ENCODE measurements at places on chromosomes 3 and 15.

DNA sequence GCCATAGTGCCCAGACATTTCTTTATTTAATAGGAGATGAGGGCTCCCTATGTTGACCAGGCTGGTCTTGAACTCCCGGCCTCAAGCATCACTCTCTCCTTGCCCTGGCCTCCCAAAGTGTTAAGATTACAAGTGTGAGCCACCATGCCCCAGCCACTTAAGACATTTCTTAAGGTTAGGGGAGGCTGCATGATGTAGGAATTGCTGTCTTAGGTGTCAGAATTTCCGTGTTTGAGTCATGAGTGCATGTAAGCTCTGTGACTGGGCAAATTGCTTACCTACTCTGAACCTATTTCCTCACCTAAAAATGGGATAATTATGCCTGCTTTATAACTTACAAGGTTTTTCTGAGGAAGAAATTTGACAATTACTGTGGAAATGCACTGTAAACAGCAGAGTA lies 34.2 kb upstream of the SIAH2 start:
- DNase-seq, result no peak

GRCh38 chr3:63192248-63192647 lies 85.9 kb upstream of the SYNPR start:
- DNase-seq, result no peak

- peak; percentile 31 for DNase-seq
Measured at GRCh38 chr15:50358845-50359244, 3.8 kb upstream of the GABPB1 start.

- DNase-seq, result no peak
Measured at GRCh38 chr15:82130248-82130647, 84.4 kb upstream of the MEX3B start.

- DNase-seq, result no peak
Measured at GRCh38 chr15:26439681-26440080, 333.2 kb downstream of the GABRB3 start.

- DNase-seq, result no peak
Measured at GRCh38 chr3:46866032-46866595, 2.9 kb upstream of the MYL3 start.

DNA sequence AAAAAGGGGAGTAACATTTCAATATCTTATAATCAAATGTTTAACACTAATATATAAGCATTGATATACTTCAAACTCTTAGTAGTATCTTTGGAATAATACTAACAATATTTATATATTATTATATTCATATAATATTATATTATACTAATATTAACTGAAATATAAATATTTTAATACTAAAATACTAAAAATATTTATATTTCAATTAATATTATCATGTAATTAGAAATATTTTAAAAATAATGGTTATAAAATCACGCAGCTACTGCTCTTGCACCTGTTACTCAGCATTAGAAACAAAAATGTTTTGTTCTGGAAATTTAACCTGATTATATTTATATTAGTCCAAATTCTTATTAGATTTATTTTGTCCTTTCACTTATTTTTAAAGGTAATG lies 12.6 kb upstream of the ATP8B4 start:
- DNase-seq, result no peak

- no peak for DNase-seq
Measured at GRCh38 chr15:86852741-86853140, 773.1 kb downstream of the AGBL1 start.

DNA sequence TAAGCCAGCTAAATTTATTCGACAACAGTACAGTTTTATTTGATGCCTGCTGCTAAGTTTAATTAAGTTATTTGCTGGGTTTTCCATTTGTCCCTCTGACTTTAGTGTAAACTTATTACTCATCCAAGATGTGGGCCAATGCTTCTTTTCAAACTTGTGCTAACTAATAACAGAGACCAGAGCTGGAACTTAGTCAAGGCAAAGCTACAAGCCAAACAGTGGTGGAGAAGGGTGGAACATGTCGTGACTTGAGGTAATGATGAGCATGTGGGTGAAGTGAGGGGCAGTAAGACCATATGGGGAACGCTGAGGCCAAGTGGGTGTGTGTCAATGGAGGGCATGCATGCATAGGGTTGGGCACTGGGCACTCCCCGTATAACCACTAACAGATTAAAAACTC lies 63.9 kb downstream of the NMD3 start:
- no peak for DNase-seq

DNA sequence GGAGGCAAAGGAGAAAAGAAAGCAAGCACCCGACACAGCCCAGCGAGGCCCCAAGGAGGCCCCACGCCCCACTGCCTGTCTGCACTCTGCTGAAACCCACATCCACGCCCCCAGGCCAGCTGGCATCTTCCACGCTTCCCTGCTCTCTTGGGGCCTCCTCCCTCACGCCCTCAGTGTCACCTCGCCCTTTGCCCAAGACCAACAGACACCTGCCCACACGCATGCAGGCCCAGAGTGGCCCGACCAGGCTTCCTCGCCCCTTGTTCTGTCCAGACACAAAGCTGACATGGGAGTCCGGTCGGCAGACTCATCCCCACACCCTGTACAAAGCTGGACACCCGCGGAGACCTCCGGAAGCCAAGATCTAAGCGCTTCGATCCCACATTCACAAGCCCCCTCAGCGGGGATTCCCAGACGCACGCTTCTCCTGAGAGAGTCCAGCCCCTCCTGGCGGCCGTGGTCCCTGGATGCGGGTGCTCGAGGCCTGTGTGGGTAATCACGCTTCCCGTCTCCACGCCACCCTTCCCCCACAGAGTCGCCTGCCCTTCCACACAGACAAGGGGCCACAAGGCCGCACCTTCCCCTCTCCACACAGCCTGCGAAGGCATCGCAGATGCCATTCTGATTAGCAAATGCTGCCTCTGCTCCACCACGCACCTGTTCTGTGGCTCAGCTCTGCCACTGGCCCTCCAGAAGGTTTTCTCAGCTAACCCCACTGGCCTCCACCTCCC lies 176.6 kb downstream of the XXYLT1 start:
- no peak for DNase-seq

DNA sequence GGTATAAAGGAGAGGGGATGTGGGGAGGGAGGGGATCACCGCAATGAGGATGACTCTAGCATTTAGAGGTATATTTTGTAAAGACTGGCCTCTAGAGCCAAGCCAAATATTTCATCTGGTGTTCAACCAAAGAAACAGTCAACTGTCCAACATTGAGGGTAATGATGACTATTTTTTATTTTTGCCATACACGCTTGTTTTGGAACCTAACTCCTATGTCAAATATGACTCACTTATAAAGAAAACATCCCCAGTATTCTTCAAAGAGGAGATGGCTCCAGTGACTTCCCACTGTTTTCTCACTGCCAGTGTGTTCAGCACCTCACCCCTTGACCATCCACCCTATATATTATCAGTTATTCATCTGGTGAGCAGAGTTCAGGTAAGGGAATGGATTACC lies 77.3 kb downstream of the WNT5A start:
- DNase-seq, result no peak

DNA sequence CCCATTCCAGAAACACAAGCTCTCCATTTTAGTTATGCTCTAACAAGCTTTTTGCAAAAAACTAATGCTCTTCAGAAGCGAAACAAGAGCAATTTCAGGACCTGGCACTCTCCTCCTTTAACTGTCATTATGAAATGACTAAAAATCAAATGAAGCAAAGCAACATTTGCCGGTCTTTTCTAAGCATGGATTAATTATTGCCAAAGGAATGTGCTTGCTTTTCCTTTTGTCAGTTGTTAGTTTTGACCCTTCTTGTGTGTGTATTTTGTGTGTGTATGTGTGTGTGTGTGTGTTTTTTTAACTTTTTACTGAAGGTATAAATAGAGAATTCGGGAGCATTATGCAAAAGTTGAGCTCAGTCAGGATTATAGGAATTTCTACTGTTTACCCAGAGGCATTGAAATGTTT lies 509.1 kb downstream of the TUSC7 start:
- no peak for DNase-seq

DNA sequence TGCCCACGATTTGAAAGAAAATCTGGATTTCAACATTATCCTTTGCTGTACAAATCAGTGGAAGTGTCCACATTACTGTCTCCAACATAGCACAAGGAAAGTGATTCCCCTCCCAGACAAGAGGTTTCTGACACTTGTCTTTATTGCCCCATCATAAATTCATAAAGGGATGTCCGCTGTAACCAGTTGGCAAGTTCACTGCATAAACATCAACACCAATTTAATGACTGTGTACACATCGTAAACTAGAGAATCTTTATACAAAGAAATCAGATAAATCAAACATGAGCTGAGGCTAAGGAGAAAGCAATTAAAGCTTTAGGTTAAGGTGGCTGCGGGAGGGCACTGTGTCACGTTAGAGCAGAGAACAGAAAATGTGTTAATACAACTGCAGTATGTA lies 129.8 kb downstream of the MEIS2 start:
- no peak for DNase-seq

- no peak for DNase-seq
Measured at GRCh38 chr3:112379020-112379690, 46.2 kb downstream of the CD200 start.

DNA sequence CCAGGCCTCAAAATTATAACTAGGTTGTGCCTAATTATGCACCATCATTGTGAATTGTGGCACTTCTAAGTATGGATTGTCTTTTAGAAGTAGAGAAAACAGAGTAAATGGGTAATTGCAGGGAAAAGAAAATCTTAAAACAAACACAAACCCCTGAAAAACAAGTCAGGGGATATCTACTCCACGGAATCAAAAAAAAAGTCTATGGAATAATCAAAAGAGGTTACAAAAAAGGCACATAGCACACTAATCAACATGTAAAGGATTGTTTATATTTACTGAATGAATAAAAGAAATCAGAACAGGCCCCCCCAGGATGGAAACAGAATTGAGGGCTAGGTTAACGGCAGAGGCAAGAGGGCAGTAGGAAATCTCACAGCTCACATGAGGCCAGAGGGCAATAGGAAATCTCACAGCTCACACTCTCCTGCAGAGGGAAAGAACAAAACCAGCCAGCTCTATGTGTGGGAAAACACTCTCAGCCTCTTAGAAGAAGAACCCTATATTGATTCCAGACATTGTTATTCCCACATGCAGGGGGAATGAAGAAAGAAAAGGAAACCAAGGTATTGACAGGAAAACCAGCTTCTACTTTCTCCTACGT lies 72.7 kb upstream of the FNDC3B start:
- no peak for DNase-seq
